ENCODE measurements at places on chromosomes 5 and 9.

- no peak for DNase-seq
Measured at GRCh38 chr9:128055344-128056040, 11.6 kb downstream of the NAIF1 start.

- DNase-seq = no peak
Measured at GRCh38 chr9:12224449-12224848, 468.7 kb upstream of the TYRP1 start.

- no peak for DNase-seq
Measured at GRCh38 chr9:899440-900184, 58.1 kb downstream of the DMRT1 start.

DNA sequence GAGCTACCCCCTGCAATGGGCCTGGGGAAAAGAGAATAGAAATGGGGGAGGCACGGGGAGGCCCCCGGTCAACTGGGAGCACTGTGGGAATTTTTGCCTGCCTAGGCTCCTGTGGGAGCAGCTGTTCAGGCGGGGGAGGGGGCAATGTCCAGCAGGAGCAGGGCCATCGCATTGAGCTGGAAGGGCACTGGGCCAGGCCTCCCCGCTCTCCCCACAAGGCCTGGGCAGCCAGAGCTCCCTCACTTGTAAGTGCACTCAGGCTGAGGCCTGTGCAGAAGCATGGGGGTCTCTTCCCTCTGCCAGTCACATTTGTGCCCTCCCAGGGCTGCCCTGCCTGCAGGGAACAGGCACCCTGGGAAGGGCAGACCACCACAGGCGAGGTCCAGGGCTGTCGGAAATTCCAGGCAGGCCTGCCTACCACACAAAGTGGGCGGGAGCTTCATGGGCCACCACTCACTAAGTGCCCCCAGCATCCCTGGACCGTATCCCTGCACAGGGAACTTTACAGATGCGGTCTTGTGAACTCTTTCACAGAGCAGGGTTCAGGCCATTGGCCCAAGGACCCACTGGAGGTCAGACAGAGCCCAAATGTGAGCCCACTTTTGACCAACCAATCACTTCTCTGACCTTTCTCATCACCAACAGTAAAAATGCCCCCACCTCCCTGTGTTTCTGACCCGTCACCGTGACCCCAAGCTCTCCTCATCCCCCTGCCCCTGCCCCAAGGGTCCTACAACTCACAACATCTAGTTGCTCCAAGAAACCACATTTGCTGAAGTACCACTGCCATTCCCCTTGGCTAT is 1.0 kb upstream of the CFAP157 start:
- DNase-seq = no peak

DNA sequence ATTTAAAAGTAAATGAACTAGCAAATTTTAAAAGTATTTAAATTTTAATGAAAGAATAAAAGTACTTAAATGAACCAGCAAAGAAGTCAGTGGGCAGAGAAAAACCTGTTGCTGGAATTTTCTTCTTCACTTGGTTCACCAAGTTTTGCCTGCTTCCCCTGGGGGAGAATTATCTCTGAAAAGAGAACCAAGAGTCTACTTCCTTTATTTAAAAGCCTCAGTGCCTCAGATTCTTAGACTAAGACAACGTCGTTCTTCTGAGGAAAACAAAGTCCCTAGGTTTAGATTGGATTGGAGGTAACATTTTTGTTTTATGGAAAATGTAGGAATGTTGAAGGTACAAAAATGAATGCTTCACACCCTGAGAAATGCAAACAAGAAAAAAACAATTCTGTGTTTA is 7.4 kb upstream of the KLF4 start:
- no peak for DNase-seq

GRCh38 chr5:78768781-78769380 is 120.3 kb upstream of the LHFPL2 start:
- no peak for DNase-seq

DNA sequence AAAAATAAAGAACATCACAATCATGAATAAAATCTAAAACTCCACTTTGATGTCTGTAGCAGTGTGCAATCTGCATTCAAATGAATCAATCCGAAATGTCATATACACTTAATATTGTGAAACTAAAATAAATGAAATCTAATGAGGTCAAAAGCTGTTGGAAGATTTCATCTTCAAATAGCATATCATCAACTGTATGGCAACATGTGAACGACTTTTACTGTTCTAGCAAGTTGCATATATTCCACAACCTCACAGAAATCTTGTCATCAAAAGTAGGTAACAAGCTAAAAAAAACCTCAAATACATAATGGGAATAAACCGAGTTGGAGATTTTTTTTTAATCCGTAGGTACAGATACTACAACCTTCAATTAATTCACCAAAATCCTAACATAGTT is 1.2 kb downstream of the PTBP3 start:
- DNase-seq = no peak

DNA sequence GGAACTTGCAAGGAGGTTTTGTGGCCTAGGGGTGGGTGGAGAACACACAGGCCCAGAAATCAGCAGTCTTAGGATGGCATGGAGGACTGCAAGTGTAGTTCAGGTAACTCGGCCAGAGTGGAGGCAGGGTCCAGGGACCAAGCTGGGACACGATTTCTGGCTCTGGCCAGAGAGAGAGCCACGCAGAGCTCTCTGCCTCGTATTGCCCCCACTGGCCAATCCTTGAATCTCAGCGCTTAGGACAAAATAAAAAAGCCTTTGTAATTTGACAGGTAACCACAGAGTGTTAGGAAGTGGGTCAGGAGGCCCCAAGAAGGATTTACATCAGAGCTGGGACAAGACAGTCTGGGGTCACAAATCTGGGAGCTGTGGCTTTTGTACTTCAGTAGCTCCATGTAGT is 11.7 kb downstream of the MAP3K1 start:
- DNase-seq = no peak

GRCh38 chr5:17185349-17185748 is 32.1 kb upstream of the BASP1 start:
- no peak for DNase-seq

DNA sequence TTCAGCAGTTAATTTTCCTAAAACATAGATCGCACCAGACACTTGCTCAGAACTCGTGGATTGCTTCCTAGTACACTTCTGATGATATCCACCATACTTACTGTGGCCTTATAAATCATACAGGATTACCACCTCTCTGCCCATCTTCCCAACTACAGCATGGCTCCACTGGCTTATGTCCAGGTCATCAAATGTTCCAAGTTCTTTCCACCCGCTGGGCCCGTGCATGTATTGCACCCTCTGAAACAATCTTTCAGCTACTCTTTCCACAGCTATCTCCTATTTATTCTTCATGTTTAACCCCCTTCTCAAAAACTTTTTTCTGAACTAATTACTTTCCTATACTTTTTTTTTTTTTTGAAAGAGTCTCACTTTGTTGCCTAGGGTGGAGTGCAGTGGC is 18.5 kb downstream of the FBXW2 start:
- no peak for DNase-seq

DNA sequence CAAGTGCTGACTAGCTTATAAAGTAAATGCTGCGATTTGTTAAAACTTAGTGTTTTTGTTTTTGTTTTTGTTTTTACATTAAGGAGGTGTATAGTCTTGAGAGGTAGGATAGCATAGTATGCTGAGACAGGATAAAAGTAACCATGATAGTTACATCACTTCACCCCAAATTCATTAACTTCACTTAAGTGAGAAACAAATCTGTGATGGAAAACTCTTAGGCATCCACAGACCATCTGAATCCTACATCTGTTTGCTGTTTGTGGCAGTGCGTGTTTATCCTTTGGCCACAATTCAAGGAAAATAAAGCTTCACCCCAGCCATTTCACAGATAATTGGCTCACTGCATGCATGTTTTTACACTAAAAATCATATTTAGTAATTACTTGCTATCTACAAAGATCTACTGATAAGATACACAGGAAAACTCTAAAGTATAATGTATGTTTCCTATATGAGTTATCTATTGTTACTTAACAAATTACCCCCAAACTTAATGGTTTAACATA is 82.0 kb downstream of the ZNF622 start:
- peak; percentile 5 for DNase-seq

DNA sequence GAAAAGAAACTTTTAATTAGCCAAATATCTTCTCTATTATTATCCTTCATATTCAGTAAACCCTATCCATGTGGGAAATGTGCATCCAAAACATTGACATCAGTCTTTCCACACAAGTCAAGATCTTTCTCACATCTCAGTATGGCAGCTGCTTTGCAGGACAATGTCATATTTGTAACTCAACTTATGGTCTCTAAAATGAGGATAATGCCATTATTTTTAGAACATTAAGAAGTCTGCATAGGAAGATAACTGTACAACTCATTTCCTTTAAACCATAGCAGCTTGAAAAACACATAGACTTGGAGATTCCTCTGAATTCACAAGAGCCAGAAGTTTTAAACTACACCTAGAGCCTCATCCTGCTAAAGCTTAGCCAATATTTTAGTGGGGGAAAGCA is 43.7 kb downstream of the MCTP1 start:
- DNase-seq = no peak

- no peak for DNase-seq
Measured at GRCh38 chr5:100828071-100828897, 74.8 kb downstream of the ST8SIA4 start.

GRCh38 chr9:125989524-125990180 is 242.5 kb downstream of the PBX3 start:
- no peak for DNase-seq

DNA sequence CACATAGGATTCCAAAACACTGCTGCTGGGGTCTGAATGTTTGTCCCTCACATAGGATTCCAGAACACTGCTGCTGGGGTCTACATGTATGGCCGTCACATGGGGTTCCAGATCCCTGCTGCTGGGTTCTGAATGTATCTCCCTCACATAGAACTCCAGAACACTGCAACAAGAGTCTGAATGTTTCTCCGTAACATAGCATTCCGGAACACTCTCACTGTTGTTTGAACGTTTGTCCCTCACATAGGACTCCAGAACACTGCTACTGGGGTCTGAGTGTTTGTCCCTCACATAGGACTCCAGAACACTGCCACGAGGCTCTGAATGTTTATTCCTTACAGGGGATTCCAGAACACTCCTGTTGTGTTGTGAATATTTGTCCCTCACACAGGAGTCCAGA is 216.8 kb downstream of the FOXD4L6 start:
- no peak for DNase-seq

GRCh38 chr5:76542887-76543690 is 80.1 kb downstream of the F2RL2 start:
- no peak for DNase-seq

GRCh38 chr9:8660383-8660782 is 860.8 kb upstream of the DMAC1 start:
- no peak for DNase-seq

DNA sequence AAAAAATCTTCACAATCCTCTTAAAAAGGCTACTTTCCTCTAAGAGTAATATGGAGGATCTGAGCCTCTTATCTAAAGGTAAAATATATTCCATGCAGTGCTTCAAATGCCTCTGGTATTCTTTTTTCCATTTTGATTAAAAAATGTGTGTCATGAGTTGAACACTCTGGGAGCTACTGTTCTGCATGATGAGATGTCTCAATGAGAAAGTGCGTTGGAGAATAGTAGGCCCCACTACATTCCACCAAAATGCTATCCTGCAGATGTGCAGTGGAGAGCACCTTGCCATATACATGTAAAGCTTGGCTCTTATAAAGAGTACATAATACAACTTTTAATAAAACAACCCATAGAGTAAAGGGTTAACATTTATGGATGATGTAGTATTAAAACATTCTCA is 26.3 kb downstream of the ALDH1A1 start:
- no peak for DNase-seq

- DNase-seq = no peak
Measured at GRCh38 chr9:111917980-111918379, 21.4 kb downstream of the UGCG start.

DNA sequence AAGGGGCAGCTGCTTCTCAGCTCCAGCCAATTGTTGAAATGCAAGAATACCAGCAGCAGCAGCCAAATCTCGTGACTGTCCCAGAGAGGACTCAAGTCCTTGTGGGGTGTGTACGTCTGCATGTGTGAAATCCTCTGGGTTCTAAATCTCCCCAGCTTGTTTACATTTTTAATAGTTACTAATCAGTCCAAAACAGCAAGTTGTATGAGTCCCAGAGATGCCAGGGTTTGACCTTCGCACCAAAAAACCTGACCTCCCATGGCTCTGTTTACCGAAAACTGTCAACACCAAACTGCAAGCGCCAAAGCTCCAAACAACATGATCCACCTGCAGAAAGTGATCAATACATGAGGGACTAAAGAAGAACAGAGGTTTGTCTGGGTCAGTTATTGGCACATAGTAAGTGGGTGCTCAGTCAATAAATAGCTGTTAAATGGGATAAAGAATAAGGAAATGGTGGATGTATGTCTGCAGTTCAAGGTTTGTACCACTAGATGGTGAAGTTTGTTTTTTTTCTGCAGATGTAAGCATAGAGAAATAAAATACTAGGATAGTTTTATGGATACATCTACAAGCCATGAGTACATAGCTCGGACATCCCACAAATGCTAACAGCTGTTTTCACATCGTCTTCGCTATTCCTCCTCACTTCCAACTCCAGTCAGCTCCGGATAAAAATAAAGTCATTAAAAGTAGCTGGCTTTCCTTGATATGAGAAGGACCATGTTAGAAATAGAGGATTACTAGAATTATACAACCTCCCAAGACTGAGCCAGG is 85.3 kb upstream of the ADRB2 start:
- DNase-seq = peak; percentile 80

GRCh38 chr5:77266291-77266690 is 55.8 kb downstream of the PDE8B start:
- peak; percentile 51 for DNase-seq

DNA sequence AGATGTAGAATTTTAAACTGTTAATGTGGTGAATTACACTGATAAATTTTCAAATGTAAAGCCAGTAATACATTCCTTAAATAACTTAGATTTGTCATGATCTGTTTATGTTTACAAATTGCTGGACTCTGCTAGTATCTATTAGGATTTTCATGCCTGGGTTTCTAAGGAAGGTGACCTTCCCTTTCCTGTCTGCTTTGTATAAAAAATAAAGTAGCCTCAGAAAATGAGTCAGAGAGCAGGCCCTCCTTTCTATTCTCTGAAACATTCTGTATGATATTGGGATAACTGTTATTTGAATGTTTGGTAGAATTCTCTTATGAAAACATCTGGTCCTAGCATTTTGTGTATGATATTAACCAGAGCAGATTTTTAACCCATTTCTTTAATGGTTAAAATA is 255.3 kb downstream of the SYK start:
- DNase-seq = peak; percentile 33

GRCh38 chr5:67209141-67209771 is 12.7 kb upstream of the CD180 start:
- DNase-seq = peak; percentile 66

DNA sequence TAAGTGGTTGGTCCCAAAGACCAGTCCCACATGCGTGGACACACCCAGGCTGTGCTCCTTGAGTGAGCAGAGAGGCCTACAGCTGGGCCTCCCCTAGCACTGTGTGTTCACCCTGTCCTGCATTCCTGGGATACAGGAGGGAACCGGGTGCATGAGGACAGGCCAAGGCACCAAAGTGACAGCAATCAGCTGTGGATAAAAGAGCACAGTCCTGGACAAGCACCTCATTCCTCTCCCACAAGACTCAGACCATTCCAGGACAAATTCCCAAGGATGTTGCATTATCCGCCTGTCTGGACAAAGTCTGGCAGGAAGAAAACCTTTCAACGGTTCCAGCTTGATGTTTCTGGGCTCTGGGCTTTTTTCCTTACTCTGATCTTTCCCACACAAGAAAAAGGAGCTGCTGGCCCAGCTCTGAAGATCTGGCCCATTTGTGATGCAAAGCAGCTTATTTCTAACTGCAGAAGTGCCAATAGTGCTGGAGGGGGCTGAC is 273.2 kb downstream of the ENC1 start:
- no peak for DNase-seq

Measured in AG10803 (cell line).